ENCODE measurements at places on chromosomes 12 and 14. TPM values are rescaled to one million over a fixed set of nuclear protein-coding genes. Genes with fewer than 3 reads are reported as not detected.

DNA sequence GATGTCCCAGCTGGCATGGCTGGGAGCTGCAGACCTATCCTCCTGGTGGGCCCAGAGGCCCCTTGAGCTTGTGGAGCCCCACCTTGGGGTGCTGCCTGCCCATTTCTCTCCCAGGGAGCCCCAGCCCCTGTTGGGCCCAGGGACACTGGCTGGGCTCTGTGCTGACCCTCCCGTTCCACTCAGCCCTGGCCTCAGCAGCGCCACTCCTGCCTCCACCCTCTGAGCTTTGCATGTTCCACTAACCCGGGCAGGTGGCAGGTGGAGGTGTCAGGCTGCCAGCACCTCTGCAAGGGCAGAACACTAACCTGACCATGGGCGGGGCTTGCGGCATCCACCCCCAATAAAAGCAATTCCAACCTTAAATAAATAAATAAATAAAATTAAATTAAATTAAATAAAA lies 299.2 kb downstream of the LRIG3 start:
- no peak for DNase-seq

Gene ADAM20
- total RNA-seq = 2.6 TPM

DNA sequence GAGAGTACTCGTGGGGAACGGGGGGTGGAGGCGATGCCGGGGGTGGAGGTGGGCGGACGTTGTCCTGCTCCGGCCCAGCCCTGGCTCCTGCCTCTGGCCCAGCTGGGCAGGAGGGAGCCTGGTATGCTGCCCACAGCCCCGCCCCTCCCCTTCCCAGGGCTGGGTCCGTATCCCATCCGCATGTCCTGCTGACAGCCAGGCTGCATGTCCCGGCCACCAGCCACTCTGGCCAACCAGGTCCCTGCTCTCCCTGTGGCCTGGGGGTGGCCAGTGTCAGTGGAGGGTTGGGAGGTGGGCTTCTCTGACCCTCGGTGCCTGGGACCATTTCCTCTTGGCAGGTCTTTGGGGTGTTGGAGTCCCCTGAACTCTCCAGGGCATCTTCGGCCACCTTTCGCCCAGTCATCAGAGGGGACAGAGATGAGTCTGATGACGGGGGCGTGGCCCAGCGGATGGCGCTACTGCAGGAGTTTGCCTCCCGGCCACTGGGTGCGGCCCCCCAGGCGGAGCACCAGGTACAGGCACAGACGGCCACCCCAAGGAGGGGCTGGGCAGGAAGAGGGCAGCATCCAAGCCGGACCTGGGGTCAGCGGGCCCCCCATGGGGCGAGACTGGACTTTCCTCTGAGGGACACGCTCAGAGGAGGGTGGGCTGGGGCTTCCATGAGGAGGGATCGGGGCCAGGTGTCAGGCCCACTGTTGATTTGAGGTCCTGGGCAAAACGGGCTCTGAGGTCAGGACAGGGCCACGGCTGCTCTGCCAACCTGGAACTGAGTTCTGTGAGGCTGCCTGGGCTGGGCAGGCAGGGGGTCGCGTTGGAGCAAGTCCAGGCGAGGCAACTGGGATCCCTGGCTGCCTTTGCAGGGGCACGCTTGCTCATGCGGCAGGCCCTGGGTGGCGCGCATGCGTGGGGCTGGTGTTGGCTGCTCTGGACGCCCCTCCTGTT lies 20.2 kb downstream of the CEP170B start:
- DNase-seq = no peak

- peak; percentile 61 for DNase-seq
Observed at GRCh38 chr14:70919774-70920173, 12.5 kb downstream of the PCNX1 start.

- no peak for DNase-seq
Observed at GRCh38 chr12:44889926-44890325, 13.8 kb upstream of the NELL2 start.

Gene FAM90A1
- not detected for total RNA-seq

- DNase-seq = no peak
Observed at GRCh38 chr12:131571827-131572226, 139.1 kb upstream of the SFSWAP start.

GRCh38 chr14:91202234-91202974 lies 42.1 kb downstream of the GPR68 start:
- DNase-seq = no peak

Measured in bronchial epithelial cell (primary cell).